ENCODE measurements at places on chromosomes 1 and 21. TPM values are rescaled to one million over a fixed set of nuclear protein-coding genes. Genes with fewer than 3 reads are reported as not detected.

Gene ILDR2
- not detected for total RNA-seq

Gene PLA2G2F
- not detected for total RNA-seq

Gene SYTL1
- total RNA-seq, result 0.65 TPM

Gene SLFNL1
- total RNA-seq, result 0.16 TPM

Gene CNR2
- not detected for total RNA-seq

Gene ALX3
- not detected for total RNA-seq

Gene CHI3L1
- total RNA-seq, result 23.8 TPM

Gene PRR9
- not detected for total RNA-seq

Gene KIF21B
- total RNA-seq, result 0.16 TPM
